ENCODE measurements at places on chromosomes 1 and 21.

GRCh38 chr1:147753081-147753480, 7.3 kb downstream of the GJA5 start:
- DNase-seq, result no peak

- DNase-seq, result no peak
Observed at GRCh38 chr1:109989506-109990301, 5.1 kb downstream of the AHCYL1 start.

- no peak for DNase-seq
Observed at GRCh38 chr1:204224655-204225054, 10.9 kb upstream of the GOLT1A start.

GRCh38 chr1:217982331-217983050, 302.6 kb upstream of the RRP15 start:
- no peak for DNase-seq

DNA sequence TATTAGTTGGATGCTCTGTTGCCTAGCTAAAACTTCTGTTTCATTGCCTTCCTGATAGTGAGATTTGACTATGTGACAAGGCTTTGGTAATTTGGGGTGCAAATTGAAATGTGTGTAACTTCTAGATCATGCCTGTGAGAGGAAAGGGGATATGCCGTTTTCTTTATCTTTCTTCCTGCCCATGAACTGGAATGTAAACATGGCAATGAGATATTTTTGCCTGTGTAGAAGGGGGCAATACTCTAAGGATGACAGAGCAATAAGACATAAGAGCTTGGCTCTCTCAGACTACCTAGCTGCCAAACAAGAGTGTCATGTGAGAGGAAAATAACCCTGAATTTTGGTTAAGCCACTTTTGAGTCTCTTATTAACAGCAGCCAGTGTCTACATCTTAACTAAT, 49.7 kb downstream of the RAP1A start:
- DNase-seq, result no peak

- no peak for DNase-seq
Observed at GRCh38 chr1:54358503-54359168, 47.6 kb downstream of the SSBP3 start.

DNA sequence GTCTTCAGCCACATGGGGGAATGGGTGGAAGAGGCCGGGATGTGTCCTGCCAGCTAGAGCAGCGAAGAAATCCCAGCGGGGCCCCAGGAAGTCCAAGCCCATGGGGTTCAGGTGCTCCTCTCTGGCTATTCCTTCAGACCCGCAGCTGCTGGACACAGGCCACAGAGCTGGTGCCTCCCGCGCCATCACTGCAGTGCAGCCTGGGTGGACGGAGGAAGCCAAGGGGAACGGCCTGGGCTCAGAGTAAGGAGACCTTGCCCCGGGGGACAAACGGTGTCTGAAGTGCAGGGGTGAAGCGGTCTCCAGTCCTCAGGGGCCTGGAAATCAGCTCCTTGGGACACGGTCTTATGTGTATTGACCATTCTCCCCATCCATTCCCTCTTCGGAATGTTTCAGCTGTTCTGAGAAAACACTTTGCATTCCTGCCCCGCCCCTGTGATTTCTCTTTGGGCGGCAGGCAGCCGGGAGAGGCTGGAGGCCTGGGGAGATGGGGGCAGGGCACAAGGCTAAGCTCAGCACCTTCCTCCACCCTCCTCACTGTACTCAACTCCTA, 18.4 kb downstream of the MTHFR start:
- DNase-seq, result no peak

- DNase-seq, result no peak
Observed at GRCh38 chr1:231653632-231654031, 27.0 kb downstream of the DISC1 start.

GRCh38 chr1:89975540-89976125, 19.3 kb upstream of the ZNF326 start:
- DNase-seq, result no peak

DNA sequence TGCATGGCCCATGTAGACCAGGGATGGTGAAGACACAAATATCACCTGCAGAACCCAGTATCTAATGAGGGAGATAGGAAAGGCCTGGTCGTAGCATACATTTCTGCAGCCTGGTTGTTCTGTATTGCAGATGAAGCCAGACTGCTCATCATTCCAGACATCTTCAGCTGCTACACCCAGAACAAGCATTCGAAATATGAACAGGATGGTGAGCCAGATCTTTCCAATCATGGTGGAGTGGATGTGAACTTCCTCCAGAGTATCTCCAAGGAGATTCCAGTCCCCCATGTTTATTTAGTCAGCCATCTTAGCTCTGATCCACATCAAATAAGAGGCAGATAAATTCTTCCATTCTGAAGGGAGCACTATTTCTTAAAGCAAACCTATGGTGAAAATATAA, 2.7 kb upstream of the MYCBP start:
- DNase-seq, result no peak

DNA sequence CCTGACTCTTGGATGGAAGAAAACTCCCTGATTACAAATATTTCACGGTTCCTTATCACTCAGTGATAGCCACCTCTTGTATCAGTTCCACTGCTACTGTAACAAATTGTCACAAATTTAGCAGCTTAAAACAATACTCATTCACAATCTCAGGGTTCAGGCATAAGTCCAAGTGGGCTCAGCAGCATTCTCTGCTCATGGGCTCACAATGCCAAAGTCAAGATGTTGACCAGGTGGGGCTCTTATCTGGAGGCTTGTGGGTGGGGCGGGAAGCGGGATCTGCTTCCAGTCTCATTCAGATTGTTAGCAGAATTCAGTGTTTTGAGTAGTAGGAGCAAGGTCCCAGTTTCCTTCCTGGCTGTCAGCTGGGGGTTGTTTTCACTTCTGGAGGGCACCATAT, 137.3 kb upstream of the FAM78B start:
- DNase-seq, result no peak

DNA sequence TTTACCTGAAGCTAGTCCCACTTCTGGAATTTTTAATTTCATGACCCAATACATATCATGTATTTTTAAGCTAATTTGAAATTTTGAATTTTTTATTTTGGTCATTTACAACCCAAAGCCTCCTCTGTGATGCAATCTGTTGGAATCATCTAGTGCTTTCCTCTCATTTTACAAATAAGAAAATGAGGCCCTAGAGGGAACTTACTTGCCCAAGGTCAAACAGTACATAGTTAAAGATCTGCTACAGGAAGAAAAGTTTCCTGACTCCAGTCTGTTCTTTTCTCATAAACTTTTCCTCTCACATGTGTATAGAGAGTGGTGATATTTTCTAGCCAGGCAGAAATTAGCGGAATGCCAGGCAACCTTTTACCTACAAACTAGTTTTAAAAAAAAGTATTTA, 59.3 kb upstream of the DPT start:
- DNase-seq, result no peak

DNA sequence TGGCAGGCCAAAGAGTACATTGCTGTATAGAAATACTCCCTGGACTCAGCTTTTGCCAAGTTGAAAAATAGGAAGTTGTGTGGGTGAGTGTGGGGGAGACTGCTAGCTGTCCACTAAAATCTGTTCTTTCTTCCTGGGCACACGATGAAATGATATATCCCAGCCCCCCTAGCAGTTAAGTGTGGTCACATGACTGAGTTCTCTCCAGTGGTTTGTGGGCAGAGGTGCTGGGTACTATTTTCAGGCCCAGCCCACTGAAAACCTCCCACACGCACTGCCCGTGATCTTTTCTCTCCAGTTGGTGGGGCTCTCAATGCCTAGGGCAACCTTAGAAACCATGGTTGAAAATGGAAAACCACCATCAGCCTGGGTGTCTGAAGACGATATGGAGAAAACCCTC, 119.7 kb upstream of the LMO4 start:
- no peak for DNase-seq

GRCh38 chr1:83495560-83495959, 503.4 kb downstream of the TTLL7 start:
- DNase-seq, result no peak

GRCh38 chr1:118785246-118785645, 202.9 kb downstream of the TBX15 start:
- no peak for DNase-seq

- DNase-seq, result no peak
Observed at GRCh38 chr1:185957441-185958363, 223.5 kb downstream of the HMCN1 start.

- DNase-seq, result no peak
Observed at GRCh38 chr1:206002871-206003801, at the start of gene RAB7B. Gene RAB7B, minus strand, starts transcription at chr1:206003395. Its CDS starts 9,260 bp downstream, at chr1:205994135.

DNA sequence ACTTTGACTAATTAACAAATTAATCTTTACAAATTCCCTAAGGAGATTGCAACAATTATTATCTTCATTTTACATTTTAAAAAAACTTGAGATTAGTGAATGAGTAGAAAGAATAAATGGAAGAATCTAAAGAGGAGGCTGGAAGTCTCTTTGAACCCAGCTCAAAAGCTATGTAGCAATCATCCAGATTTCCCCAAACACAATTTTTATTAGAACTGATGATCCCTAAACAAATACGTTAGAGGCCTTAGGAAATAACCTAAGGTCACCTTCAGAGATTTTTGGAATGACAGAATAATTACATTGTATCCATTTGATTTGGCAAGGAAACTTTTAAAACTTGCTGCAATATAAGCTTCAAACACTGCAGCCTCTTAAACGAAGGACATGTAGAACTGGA, 242.4 kb upstream of the LYPLAL1 start:
- no peak for DNase-seq

GRCh38 chr1:100750005-100750885, 30.7 kb downstream of the VCAM1 start:
- DNase-seq, result no peak

GRCh38 chr1:150543500-150544143, 5.6 kb upstream of the ADAMTSL4 start:
- DNase-seq, result no peak

GRCh38 chr1:159898527-159898926, 1.4 kb downstream of the CFAP45 start:
- DNase-seq, result no peak

DNA sequence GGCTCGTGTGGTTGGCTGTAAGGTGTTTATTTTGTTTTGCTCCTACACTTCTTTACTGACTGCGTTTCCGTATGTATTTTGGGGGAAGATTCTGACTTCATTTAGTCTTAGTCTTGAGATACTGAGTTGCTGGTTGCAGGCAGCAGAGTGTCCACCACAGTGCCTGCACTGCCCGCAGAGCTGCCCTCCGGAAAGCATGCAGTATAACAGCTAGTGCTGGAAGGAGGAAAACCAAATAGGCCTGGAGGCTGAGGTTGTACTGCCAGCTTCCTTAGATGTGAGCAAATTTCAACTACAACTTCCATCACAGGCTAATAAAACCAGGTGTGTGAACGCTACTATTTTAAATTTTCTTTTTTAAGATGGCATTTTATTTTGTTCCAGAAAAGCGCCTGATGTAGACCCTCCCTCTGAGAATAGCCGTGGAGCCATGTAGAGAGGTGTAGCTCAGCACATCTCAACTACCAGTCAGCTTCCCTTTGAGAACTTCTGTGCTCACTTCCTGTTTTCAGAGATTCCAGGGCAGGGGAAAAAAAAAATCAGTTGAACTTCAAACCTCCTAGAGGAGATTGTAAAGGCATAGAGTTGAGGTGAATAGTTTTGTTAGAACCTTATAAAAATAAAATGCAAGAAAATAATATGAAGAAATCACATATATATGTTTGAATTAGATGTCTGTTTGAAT, 17.6 kb downstream of the LMO4 start:
- no peak for DNase-seq

DNA sequence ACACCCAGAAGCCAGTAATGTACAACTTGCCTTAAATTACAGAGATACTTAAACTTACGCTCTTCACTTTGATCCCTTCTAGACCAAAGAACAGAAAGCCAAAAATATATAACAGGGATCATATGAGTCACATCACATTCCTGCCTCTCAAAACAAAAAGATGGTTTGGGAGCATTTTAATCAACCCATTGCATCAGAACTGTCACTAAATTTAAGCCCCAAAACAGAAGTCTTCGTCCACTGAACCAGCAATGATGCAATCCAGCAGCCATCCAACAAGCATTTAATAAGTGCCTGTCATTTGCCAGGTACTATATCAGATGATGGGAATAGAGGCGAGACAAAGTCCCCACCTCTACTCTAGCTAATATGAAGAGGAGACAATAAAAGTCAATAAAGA, 42.7 kb upstream of the GLIS1 start:
- DNase-seq, result no peak

DNA sequence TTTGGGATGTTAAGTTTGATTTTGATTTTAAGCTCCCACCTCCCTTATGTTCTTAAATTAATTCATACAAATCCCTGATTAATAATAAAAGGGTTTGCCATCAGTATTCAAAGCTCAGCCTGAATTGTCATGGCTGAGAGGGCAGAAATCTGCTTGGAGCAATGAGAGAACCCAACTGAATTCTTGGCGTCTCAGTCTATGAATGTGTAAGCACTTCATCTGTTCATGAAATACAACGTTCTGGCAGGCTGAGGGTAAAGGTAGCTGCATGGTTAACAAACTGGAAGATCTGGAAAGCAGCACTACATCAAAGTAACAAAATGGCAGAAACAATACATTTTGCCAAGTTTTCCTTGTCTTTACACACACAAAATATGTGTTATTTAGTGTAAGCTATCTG, 95.3 kb downstream of the ACBD6 start:
- DNase-seq, result no peak

- DNase-seq, result no peak
Observed at GRCh38 chr1:41427122-41427913, 57.2 kb downstream of the EDN2 start.

- DNase-seq, result no peak
Observed at GRCh38 chr21:33123374-33124123, 53.6 kb downstream of the OLIG1 start.

- no peak for DNase-seq
Observed at GRCh38 chr1:25478633-25479032, 47.9 kb downstream of the MACO1 start.

DNA sequence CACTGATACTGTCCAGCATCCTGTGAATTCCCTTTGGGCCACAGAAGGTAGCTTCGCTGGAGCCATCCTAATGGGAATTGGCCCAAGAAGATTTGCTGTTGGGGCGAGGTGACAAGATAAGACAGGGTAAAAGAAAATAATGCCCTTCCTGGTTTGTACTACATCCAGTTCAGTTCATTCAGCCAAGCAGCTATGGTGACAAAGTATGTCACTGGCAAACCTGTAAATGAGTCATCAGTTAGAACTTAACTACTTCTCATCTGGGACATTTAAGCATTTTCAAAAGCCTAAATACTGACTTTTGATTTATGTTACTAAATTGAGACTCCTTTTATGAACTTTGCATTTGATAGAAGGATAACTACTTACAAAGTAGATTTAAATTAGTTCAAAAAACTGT, 54.2 kb downstream of the WDR64 start:
- no peak for DNase-seq

- DNase-seq, result no peak
Observed at GRCh38 chr1:86277936-86278335, 118.2 kb downstream of the ODF2L start.

GRCh38 chr1:60394436-60394835, 320.9 kb upstream of the C1orf87 start:
- DNase-seq, result no peak

Data from stimulated activated CD8-positive, alpha-beta memory T cell treated with anti-CD3 and anti-CD28 coated beads, Interleukin-2, amount 100 ng/mL, for 48 hours (primary cell).